ENCODE measurements at places on chromosomes 1 and 21.
A peak's percentile ranks its signal among the peaks of the same experiment; 100 is the strongest.

GRCh38 chr1:94044290-94044790 lies 76.6 kb downstream of the ABCA4 start:
- DNase-seq = peak; percentile 37

- DNase-seq = no peak
Measured at GRCh38 chr1:114453361-114453784, 57.6 kb downstream of the TRIM33 start.

DNA sequence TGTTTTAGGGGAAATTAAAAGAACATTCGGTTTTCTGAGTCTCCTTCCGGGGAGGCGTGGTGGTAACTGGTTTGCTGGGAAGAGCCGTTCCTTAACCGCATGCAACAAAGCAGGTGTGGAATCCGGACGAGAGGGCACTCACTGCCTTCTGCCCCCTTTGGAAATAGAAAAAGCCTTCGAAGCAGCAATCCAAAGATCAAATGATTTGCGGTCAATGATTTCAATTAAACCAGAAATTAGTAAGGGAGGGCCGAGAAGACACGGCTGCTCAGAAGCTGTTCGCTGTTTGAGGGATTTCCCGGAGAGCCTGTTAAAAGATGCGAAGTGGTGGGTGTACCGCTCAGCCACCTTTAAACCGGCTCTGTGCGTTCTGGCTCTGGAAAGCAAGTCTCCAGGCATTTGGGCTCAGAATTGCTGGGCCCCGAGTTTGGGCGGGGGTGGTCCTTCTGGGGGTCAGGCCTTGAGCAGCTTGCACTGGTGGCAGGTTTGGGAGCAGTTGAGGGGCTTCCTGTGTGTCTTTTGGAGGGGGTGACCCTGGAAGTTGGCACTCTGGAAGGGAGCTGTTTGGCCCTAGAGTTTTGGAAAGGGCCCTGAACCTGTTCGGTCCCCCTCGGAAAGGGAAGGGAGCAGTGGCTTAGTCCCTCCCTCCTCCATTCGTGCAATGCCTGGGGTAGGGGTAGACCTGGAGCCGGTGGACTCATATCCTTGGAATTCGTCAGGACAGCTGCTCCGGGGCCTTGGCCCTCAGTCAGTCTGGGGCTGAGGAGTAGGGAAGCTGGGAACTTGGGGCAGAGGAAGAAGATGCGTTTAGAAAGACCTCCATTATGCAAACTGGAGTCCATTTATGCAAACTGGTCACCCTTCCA lies 3.1 kb downstream of the SIM2 start:
- peak; percentile 79 for DNase-seq

DNA sequence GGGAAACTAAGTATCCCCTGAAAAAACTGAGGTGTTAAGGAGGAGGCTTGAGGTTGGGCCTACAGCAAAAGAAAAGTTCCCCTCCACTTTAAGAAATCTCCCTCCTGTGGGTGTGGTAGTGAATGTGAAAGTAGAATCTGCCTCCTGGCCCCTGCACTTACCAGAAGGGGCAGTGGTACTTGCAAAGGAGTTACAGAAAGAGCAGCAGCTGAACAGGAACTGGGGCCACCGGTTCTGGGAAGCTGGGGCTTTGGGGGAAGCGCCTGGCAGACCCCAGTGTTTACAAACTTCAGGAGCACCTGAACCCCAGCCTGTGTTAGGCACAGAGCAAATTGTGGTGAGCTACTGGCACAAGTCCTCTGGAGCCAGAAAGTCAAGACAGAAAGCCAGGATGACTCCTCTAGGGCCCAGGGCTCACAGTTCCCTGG lies 250.2 kb upstream of the FGGY start:
- no peak for DNase-seq

DNA sequence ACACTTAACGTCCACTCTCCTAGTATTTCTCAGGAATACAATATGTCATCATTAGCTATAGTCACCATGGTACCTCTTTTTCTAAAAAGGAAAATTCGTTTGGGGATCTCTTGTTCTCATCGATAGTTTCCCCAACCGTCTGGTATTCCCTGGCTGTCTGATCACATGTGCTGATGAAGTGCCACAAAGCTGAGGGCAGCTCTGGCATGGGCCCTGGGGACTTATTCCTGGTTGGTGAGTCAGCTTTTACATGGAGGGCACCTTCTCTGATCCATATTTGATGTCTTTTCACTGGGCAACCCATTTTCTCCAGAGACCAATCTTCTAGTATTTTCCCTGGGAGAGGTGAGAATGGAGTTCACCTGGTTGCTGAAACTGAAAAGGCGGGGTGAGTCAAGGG lies 39.5 kb downstream of the CHD1L start:
- no peak for DNase-seq

GRCh38 chr1:203056012-203056411 lies 29.7 kb downstream of the PPFIA4 start:
- peak; percentile 22 for DNase-seq

DNA sequence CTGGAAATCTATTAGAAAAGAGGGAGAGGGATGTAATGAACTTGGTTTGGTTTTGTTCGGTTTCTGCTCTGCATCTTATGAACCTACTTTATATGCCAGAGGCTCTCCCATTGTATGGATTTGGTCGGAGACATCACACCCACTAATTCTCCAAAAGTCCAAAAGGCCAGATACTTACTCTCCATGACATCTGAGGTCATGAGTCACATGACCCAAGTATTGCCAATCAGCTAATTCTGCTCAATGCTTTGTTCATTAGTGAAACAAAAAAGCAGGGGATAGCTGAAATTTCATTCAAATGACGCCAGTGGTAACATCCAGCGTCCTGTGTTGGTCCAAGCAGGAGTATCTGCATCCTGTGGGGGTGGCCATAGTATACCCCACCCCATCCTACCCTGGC lies 173.6 kb downstream of the TRIM33 start:
- DNase-seq = no peak

DNA sequence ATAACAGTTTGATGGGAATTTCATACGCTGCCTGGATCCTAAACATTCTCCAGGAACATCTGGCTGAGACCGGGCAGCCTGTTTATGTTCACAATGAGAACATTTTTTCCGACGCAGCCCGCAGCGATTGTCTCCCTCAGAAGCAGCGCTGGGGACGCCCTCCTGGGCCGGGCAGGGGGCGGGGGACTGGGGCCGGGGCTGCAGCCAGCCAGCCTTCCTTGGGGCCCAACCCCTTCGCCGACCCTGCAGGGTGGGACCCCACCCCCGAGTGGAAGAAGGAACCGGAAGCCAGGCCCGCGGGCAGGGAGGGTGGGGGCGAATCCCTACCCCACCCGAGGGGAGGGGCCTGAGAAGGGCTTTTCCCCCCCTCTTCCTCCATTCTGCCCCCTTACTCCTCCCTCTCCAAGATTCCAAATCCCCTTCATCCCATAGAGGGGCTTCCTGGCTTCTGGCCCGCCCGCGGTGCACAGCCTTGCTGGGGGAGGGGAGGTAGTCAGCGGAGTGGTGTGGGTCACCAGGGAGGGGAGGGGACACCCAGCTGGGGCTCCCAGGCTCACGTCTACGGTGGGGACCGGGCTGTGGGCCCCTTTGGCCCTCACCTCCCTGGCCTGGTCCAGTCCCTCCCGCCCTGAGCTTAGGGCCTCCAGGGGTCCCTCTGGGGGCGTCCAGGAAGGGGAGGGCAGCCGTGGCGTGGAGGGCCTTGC lies 60.6 kb downstream of the WNT9A start:
- DNase-seq = no peak

DNA sequence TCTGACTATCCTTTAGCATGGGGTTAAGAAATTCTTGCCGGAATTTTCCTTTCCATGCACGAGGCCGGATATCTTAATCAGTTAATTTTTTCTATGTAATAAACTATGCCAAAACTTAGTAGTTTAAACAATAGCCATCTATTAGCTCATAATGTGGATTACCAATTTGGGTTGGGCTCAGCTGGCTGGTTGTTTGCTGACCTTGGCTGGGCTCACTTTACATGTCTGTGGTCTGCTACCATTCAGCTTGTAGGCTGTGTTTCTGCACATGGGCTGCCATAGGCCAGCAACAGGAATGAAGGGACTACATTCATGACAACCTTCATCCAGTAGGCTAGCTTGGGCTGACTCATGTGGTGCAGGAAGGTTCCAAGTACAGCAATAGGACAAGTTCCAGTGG lies 56.0 kb upstream of the NTPCR start:
- peak; percentile 17 for DNase-seq

- DNase-seq = peak; percentile 71
Measured at GRCh38 chr1:119582801-119583200, 65.3 kb downstream of the ZNF697 start.

DNA sequence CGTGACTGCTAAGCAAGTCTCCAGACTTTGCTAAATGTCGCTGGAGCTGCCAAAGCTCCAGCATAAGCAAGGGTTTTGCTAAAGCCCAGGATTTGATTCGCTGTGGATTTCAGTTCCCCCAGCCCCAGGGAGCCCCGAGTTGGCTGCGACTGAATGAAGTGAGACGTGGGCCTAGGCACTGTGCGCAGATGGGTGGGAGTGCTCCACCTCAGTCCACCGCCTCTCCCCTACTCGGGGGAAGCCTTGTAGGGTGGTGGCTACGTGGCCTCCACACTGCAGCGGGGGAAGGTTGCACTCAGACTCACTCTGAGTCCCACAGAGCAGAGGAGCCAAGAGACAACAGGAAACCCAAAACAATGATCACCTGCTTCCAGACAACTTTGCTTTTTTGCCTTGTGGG lies 397.8 kb upstream of the VAMP3 start:
- no peak for DNase-seq

DNA sequence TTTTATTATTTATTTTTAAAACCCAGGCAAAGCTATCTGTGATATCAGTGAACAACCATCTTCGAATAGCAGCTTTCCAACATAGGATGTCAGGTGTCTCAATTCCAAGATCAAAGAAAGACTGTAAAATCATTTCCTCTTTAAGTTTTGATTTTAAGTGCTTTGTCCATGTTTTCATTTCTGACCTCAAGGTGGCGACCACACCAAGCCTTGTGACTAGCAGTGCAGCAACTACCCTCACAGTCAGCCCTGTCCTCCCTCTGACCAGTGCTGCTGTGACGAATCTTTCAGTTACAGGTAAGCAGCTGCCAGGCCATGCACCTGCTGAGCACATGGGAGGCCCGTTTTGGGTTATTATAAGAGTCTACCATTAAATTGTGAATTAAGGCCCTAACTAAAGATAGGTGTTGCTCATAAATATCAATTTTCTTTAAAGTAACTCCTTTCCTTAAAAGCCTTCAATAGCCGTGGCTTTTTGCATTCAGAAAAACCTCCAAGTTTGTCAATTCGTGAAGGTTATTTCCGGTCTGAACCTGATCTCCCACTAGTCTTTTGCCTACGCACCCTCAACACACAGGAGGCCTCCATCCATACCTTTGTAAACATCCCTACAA lies 117.0 kb downstream of the CD247 start:
- DNase-seq = peak; percentile 70

DNA sequence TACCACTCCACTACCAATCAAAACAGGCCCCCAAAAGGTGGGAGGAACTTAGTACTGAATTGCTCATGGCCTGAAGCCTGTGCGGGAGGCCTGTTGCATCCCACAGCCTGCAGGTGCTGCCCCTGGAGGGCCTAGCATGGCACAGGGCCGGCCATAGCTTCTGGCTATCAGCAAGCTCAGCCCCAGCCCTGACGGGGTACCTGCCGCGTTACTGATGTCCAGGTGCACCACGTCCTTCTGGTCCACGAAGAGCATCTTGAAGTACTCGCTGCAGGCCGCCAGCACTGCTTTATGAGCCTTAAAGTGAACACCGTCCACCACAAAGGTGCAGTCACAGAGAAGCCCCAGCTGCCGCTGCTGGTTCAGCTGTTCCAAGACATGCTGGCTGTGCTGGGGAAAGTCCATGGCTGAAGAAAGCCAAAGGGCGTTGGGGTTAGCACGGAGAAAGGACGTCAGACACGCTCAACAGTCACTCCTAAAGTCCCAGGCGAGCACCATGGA lies 27.8 kb downstream of the ZBTB17 start:
- no peak for DNase-seq

- no peak for DNase-seq
Measured at GRCh38 chr1:232769733-232770132, 35.5 kb upstream of the MAP10 start.

GRCh38 chr1:54379555-54380289 lies 26.5 kb downstream of the SSBP3 start:
- DNase-seq = no peak

GRCh38 chr21:42688841-42689371 lies 35.5 kb downstream of the PDE9A start:
- no peak for DNase-seq

GRCh38 chr1:90761781-90762589 lies 44.9 kb upstream of the BARHL2 start:
- no peak for DNase-seq

GRCh38 chr1:53272349-53272748 lies 34.0 kb upstream of the MAGOH start:
- DNase-seq = no peak

DNA sequence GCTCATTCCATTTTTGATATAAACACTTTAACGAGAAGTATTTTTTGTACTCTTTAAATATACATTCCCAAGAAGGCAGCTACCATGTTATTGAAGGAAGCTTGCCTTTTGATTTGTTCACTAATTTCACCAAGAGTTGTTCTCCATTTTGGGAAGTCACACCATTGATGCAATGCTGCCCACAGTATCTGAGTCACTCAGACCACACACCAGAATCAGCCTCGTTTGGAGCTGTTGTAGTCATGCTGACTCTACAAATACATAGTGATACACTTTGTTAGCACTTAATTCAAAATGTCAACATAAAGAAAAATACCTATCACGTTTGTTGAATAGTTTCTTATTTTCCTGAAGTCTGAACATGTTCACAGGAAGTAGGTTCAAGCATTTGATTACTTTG lies 78.7 kb downstream of the PAPPA2 start:
- DNase-seq = peak; percentile 55

- DNase-seq = no peak
Measured at GRCh38 chr1:58248072-58248471, 298.5 kb downstream of the OMA1 start.

DNA sequence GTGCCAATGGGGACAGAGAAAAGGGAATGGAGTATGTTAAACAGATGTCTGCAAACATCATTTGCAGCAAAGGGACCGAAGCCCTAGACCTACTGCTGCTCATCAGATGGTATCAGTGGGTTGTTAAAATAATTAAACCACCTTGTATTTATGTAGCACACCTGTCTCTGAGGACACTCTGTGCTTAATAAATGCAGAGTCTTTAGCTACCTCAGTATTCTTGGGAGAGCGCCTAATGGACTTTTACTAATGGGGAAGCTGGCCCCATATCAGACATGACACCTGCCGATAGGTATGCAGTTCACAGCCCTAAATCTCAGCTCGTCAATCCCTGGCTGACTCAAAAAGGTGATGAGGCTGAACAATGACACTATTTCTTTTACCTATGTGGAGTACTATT lies 54.4 kb downstream of the SYT6 start:
- DNase-seq = no peak

GRCh38 chr1:116273042-116273783 lies 99.8 kb upstream of the ATP1A1 start:
- no peak for DNase-seq

- DNase-seq = no peak
Measured at GRCh38 chr1:173393659-173394000, 83.5 kb upstream of the PRDX6 start.

DNA sequence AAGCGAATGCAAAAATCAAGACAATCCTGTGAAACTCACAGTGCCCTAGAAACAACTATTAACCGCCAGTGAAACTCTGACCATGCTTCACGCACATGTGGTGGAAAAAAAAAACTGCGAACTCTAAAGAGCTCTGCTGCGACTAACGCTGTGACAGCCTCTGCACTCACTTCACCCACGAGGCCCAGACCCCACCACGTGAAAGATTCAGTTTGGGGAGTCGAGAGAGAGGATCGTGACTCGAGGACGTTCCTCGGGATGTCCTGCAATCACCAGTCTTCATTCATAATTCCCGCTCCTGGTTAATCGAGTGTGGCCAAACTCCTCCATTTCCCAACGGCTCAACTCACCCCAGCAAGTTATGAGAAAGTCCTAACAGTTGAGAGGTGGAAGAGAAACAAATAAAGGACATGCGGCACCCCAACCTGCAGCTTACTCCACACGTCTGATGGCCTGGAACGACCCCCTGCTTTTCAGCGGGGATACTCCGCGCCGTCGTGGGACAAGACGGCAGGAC lies 1.1 kb downstream of the SERBP1 start:
- DNase-seq = peak; percentile 15

Measured in kidney tubule cell (primary cell).